ENCODE measurements at places on chromosomes 1 and 21.

GRCh38 chr1:29754573-29755375 is 518.5 kb downstream of the PTPRU start:
- DNase-seq: no peak
- H3K4me3 ChIP-seq: no peak overlapping the region
- H3K27me3 ChIP-seq: peaks cover 12% of the 10 kb centered on the region

GRCh38 chr1:151947140-151947539 is 37.8 kb upstream of the THEM4 start:
- H3K4me3 ChIP-seq: no peak overlapping the region
- peak overlapping the region; percentile 96 for H3K27ac ChIP-seq
- H3K27me3 ChIP-seq: no peaks in the 10 kb centered on the region
- H3K36me3 ChIP-seq: no peaks in the 10 kb centered on the region
- DNase-seq: no peak

DNA sequence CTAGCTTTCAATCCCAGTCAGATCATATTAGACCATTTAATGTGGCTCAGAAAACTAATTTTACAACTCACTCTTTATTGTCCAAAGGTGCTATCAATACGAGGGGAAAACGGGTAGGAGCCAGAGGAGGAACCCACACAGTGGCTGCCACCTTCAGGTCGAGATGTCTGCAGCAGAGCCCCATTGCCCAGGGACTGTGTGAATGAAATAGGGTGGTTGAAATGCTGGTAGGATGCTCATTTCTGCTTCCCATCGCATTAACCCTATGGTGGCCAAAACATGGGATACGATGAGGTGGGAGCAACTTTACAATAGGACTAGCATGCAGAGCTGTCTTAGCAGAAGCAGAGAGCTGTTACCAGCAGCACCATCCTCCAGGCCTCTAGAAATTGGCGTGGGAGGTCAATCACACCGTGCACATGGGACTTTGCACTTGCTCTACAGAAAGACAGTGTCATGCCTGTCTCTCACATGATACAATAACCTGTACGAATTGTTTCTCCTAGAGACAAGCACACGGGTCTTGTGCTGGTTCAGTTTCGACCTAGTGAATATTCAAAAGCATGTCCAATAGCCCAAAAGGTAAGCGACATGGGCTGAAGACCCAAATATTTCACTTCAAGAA is 69.5 kb upstream of the DESI2 start:
- H3K27me3 ChIP-seq: peaks cover 2% of the 10 kb centered on the region
- no peak for DNase-seq
- no peak overlapping the region for H3K4me3 ChIP-seq
- no peak overlapping the region for H3K27ac ChIP-seq

DNA sequence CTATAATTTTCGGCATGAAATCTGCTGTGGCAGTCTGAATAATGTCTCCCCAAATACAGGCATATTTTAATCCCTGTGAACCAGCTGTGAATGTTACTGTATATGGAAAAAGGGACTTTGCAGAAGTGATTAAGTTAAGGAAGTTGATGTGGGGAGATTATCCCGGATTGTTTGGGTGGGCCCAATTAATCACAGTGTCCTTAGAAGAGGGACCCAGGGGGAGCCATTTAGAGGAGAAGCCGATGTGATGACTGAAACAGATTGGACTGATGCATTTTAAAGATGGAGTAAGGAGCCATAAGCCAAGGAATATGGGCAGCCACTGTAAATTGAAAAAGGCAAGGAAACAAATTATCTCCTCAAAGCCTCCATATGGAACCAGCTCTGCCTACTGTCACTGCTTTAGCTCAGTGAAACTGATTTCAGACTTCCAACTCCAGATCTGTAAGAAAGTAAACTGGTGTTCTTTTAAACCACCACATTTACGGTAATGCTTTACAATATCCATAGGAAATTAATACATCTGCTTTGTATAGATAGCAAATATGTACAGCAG is 61.1 kb upstream of the GPR88 start:
- no peak for DNase-seq
- no peaks in the 10 kb centered on the region for H3K4me1 ChIP-seq
- H3K27ac ChIP-seq: no peak overlapping the region
- no peaks in the 10 kb centered on the region for H3K27me3 ChIP-seq
- H3K36me3 ChIP-seq: peaks cover 6% of the 10 kb centered on the region
- no peak overlapping the region for H3K4me3 ChIP-seq

DNA sequence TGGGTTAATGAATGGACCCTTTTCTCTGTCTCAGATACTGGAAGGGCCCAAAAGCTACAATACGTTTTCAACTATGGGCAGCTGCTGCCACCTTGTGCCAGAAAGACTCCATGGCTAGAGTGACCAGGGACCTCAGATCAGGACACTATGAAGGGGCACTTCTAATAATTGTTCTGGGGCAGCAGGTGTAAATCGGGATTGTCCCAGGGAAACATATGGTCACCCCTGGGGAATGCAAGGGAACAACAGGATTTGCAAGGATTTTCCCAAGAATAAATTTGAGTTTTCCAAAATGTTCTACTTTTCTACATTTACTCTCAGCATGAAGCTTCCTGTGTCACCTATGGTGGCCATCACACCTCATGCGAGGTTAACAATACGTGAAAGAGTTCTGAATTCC is 12.0 kb upstream of the FCAMR start:
- H3K4me1 ChIP-seq: no peaks in the 10 kb centered on the region
- H3K27ac ChIP-seq: no peak overlapping the region
- no peaks in the 10 kb centered on the region for H3K36me3 ChIP-seq
- H3K4me3 ChIP-seq: no peak overlapping the region

- no peak overlapping the region for H3K27ac ChIP-seq
- peak; percentile 7 for DNase-seq
- H3K27me3 ChIP-seq: no peaks in the 10 kb centered on the region
- no peak overlapping the region for H3K4me3 ChIP-seq
- no peaks in the 10 kb centered on the region for H3K4me1 ChIP-seq
- no peaks in the 10 kb centered on the region for H3K36me3 ChIP-seq
Observed at GRCh38 chr1:231091831-231092301, 51.8 kb upstream of the FAM89A start.
